ENCODE measurements at places on chromosomes 2 and 18.

DNA sequence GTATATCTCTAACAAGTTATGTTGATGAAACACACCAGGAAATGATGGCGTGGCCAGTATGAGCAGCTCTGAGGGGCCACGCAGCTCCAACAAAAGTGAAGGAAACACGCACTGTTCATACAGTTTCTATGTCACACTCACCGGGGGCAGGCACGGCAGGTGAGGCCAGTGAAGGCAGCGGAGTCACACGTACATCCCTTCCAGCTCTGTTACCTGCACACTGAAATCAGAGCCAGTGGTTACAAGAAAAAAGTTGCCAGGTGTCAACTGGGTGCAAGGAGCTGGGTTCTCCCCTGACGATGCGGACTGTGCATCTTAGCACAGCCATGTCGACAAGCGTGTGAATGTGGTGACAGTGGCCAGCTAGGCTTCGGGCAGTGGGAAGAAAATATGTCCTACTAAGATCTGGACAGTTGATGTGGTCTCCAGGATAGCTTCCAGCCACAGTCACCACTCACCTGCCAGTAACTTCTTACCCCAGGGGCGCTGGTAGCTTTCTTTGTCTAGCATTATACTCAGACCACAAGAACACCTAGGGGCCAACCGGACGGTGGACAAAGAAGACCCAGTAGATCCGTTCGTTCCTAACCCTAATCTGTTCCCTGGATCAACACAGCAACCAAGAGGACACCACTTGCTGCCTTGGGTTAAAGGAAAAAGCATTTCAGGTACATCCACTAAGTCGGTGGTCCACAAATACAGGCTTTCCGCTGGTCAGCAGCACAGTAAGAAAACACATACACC is 10.1 kb downstream of the HJURP start:
- DNase-seq = no peak

GRCh38 chr2:212711856-212712255 is 173.3 kb upstream of the ERBB4 start:
- no peak for DNase-seq

- DNase-seq = no peak
Measured at GRCh38 chr2:100235098-100235497, 87.2 kb downstream of the LONRF2 start.

GRCh38 chr2:218642786-218643185 is 16.6 kb downstream of the ZNF142 start:
- no peak for DNase-seq

DNA sequence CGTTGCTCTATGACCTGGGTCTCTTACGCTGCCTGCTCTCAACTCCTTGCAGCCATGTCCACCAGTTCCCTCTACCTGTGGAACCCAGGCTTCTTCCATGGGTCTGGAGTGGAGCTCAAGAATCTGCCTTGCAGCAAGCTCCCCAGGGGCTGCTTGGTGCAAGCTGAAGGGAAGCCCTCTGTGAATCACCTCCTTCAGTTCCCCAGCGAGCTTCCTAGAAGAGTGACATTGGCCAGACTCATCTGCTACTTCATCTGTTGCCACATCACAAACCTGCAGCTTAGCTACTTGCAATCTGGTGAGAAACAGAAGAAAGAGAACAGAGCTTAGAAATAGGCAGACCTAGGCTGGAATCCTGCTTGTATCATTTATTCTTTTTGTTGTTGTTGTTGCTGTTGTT is 9.8 kb upstream of the EFR3B start:
- DNase-seq = no peak

- no peak for DNase-seq
Measured at GRCh38 chr2:69209482-69209881, 177.5 kb downstream of the GFPT1 start.

- DNase-seq = no peak
Measured at GRCh38 chr2:65331336-65332025, 100.9 kb downstream of the SPRED2 start.

GRCh38 chr18:13434854-13435253 is 216.3 kb downstream of the LDLRAD4 start:
- DNase-seq = no peak

GRCh38 chr2:162333968-162334367 is 10.0 kb upstream of the GCA start:
- DNase-seq = no peak

DNA sequence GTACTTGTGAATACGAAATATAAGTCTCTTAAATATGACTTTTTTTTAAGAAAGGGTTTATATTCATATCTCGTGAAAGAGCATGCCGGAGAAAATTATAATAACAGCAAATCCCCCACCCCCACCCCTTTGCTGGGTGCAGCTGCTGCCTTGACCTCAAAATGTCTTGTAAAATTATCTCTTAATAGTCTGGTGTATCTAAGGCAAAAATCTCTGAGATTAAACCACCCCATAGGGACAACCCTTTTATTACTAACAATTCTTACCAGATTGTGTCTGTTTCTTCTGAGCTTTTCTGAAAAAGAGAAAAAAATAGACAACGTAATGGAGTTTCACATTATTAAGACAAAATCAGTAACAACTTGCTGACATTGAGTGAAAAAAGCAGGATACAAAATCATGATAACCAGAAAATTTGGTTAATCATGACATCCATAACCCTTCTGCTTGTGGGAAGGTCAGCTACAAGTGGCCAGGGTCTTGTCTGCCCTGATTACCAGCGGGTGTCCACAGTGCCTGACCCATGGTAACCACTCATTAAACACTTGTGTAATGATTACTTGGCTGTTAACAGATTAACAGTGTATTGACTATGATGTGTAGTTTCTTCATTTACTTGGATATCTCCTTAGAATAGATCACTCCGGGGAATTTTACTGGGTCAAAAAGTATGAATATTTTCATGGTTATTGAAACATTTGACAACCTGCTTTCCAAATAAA is 1.5 kb downstream of the STRADB start:
- DNase-seq = no peak

DNA sequence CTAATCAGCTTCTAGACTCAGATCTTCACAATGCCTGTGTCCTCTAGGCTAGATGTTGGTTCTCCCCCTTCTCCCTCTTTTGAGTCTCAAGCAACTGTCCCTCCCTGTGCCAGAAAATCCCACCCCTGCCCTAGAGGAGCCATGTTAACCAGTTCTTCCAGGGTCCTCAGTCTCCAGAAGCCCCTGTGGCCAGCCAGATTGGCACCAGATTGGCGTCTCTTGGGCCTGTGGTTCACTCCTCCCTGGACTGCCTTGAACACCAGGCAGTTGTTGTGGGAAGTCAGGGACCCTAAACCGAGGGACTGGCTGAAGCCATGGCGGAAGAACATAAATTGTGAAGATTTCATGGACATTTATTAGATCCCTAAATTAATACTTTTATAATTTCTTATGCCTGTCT is 36.6 kb downstream of the CYP26B1 start:
- DNase-seq = no peak

DNA sequence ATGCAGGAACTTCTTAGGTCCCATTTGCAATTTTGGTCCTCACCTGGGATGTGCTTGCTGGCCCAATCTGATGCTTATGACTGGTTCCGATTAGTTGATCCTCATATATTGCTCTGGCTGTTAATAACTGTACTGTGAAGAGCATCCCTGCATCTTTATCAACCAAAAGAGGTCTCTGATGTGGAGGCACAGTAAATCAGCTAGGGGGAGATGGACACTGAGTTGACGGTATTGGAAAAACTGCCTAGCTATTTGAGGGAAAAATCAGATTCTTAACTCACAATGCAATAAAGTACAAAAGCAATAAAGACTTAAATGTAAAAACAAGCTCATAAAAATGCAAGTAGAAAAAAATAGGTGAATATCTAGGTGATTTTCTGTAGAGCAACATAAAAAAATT is 188.0 kb upstream of the TCF4 start:
- no peak for DNase-seq

DNA sequence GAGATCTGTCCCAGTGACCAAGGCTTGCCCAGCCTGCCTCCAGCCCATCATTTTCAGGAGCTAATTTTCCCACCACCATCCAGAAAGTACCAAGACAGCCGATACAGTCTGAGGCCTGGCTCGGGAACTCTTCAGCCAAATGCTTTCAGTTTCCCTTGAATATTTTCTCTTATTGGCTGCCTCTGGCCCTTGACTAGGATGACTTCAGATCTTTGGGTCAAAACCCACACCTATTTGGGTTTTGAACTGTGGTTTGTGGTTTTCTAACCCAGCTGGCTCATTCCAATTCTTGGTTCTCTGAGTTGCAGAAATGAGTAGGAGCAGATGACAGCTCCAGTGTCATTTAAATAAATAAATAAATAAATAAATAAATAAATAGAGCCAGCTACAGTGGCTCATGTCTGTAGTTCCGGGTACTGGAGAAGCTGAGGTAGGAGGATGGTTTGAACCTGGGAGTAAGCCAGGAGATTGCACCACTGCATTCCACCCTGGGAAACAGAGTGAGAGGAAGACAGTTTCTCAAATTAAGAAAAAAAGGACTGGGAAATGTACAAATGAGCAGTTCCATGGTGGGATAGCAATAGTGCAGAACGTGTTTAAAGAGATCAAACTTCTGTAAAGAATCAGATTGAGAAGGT is 465.0 kb upstream of the SOX11 start:
- no peak for DNase-seq

- no peak for DNase-seq
Measured at GRCh38 chr2:37625796-37626571, 45.5 kb downstream of the CDC42EP3 start.

DNA sequence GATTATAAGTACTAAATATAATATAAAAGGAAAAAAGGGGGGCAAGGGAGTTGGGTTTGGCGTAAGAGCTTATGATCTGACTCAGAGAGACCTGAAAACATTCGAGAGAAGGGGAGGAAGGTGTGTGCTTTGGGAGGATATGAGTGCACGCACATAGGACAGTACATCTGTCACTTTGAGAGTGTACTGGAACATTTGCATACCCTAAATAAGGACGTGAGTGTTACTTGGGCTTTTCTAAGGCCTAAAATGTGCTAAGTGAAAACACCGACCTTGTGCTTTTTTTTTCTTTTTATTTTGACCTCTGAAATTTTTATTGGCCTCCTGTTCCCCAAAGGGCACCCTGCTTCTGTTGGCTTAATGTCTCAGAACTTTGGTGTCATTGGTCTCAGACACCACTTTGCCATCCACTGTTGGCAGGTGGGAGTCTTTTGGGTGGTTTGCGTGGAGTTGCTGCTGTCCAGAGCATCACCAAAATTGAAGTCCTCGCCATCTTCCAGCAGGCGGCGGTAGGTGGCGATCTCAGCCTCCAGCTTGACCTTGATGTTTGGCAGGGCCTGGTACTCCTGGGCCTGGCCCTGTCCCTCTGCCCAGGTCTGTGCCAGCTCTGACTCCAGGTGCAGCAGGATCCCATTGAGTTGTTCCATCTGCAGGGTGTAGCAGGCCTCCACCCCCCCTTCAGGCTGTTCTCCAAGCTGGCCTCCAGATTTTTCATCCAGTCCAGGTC is 57.7 kb downstream of the CD28 start:
- DNase-seq = no peak

DNA sequence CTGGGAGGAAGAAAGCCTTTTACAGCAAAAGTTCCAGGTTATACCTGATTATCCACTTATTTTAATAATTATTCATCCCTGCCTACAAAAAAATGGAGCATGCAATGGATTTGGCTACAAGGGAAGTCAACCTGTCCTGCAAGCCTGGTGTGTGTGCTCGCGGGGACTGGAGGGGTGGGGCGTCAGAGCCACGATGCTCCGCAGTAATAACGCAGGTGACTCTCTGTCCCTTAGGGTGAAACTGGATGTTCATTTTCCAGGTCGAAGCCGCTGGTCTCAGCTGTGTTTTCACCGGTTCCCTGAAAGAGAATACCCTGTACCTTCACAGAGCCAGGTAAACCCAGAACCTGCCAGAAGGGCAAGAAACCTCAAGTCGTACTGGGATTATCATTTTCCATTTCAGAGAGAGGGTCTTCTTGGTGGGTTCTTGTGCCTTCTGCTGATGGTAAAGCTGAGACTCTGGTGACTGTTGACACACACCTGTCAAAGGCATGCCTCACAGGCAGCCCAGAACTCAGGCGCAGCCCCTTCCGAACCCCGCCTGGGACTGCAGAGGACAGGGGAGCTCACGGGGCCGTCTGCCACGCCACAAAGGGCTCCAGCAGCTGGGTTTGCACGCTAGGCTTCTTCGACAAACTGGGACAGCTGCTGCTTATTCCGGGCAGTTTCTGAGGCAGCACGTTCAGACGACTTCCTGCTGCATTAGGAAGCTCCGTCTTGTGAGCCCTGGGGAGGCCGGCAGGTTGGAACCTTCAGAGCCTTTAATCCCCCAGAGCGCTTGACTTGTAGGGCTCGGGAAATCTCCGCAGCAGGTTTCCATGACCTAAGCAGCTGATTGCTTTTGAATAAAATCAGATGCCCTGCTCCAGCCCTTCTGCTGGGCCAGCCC is 58.6 kb downstream of the KCNG2 start:
- no peak for DNase-seq

DNA sequence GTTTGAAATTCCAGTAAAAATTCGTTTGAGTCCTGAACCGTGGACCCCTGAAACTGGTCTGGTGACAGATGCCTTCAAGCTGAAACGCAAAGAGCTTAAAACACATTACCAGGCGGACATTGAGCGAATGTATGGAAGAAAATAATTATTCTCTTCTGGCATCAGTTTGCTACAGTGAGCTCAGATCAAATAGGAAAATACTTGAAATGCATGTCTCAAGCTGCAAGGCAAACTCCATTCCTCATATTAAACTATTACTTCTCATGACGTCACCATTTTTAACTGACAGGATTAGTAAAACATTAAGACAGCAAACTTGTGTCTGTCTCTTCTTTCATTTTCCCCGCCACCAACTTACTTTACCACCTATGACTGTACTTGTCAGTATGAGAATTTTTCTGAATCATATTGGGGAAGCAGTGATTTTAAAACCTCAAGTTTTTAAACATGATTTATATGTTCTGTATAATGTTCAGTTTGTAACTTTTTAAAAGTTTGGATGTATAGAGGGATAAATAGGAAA is 80.7 kb downstream of the ACSL3 start:
- DNase-seq = no peak

- no peak for DNase-seq
Measured at GRCh38 chr2:13919981-13920382, 712.5 kb upstream of the LRATD1 start.

GRCh38 chr2:212264187-212264586 is 274.4 kb downstream of the ERBB4 start:
- no peak for DNase-seq

DNA sequence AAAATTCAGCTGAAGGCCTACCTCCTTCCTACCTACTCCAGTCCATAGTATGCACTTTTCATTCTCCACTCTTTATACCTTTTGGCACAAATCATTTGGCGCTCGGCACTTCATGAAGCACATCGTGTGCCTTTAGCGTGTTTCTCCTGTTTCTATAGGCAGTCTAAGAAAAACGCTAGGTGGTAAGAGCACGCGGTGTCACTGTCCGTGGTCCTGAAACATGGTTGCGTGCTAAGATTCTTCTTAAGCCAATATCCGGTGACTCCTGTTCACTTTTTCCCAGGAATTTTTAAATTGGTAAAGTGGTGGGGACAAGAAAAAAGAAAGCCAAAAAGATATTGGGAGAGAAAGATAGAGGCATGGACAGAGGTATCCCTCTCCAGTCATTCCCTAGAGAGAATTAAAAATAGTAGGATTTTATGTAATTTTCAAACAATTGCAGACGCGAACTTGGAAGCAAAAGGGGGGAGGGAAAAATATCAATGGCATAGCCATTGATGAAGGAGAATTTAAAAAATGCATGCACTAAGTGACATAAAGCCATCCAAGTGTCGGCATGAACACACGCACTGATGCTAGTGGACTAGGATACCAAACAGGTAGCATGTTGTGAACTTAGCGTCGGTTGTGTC is 1.4 kb upstream of the CTNNA2 start:
- DNase-seq = no peak

- no peak for DNase-seq
Measured at GRCh38 chr18:41959045-41959444, 4.0 kb downstream of the PIK3C3 start.
